ENCODE measurements at places on chromosomes 2 and 18.

DNA sequence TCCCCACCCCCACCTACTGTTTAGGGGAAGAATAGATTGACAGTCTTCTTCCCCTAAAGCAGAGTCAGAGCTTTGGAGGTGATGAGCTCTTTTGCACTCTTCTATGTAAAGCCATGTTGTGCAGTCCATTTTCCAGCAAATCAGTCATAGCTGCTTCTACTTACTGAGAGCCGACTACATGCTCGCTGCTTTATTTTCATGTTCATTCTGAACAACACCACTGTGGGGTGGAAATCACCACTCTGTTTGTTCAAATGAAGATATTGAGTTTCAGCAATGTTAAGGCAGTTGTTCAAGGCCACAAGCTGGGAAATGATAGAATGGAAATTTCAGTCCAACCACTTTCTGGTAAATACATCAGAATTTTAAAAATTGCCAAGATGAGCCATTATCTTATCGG is 88.3 kb downstream of the INSIG2 start:
- no peak for DNase-seq

DNA sequence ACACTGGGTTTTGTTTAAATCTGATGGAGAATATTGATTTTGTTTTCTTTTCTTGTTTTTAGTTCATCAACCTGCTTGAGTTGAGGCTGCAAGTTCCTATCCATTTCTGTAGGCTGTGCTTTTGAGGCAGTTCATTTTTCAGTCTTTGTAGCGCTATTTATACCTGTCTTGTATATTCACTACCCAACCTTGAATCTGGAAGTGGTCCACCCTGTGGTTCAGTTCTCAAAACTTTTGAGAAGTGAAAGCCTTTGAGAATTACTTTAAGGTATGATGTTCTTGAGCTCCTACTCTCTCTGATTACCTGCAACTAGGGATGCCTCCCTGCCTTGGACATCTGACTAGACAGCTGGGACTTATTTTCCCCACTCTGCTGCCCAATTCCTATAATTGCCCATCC is 53.5 kb upstream of the KCNE4 start:
- no peak for DNase-seq

DNA sequence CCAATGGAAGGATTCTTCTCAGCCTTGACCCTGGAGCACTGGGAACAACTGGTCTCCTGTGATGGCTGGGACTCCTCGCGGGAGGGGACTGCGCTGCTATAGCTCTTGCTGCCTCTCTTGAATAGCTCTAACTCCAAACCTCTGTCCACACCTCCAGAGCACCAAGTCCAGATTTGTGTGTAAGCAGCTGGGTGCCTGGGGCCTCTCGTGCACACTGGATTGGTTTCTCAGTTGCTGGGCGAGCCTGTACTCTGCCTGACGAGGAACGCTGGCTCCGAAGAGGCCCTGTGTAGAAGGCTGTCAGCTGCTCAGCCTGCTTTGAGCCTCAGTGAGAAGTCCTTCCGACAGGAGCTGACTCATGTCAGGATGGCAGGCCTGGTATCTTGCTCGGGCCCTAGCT is 28.8 kb downstream of the LIPG start:
- DNase-seq: no peak

DNA sequence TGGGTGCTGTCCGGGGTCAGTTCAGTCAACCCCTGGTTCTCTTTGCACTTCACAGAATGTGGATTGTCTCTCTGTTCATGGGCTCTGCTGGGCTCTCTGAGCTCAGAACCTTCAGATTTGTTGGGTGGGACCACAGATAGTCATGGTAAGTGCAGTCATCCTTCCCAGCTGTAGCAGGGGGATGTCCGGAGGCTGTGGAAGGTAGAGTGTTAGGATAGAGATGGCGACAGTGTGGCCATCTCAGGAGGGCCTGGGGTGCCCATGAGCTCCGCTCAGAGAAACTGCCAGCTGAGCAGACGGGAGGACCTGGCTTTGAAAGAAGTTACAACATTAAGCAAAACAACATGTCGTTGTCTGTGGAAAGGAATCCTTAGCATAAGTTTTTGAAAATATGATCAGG is 149.8 kb downstream of the FAM210A start:
- no peak for DNase-seq

DNA sequence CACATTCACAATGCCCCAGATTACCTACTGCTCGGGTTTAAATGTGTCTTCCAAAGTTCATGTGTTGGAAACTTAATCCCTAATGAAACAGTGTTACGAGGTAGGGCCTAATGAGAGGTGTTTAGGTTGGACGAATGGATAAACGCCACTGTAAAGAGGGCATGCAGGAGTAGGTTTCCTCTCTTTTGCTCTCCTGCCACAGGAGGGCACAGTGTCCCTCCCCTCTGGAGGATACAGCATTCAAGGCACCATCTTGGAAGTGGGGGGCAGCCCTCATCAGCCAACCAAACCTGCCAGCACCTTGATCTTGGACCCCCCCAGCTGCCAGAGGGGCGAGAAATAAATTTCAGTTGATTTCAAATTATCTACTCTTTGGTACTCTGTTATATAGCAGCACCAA is 103.5 kb downstream of the TSHZ1 start:
- no peak for DNase-seq

DNA sequence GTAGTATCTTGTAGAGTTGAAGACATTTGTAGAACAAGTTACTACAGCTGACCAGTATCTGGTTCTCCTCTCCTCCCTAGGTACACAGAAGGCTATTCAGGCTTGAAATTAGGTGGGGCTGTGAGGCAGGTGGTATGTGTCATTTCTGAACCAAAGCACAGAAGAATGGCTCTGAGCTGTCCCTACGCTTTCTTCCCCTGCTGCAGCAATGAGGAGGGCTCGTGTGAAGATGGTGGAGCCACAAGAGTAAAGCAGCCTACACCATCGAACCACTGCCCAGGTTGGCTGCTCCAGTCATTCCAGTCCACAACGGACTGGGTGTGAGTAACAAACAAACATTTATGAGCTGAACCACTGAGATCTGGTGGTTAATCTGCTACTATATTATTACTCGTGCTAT is 148.9 kb downstream of the DTNB start:
- no peak for DNase-seq

DNA sequence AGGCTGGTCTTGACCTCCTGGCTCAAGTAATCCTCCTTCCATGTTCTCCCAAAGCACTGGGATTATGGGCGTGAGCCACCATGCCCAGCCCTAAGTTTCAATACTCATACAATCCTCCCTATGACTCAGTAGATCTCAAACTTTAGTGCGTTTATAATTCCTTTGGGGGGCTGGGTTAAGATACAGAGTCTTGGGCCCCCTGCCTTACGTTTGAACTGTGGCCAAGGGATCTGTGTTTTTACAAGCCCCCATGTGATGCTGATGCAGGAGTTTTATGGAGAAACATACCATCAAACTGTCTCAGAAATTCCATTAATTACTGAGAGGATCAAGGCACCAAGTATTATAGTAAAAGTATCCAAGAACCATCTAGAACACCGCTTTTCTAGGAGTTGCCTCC is 38.2 kb upstream of the FAM136A start:
- DNase-seq: no peak

GRCh38 chr18:43627848-43628530 is 350.7 kb upstream of the SYT4 start:
- no peak for DNase-seq
